ENCODE measurements at places on chromosomes 2 and 18.

DNA sequence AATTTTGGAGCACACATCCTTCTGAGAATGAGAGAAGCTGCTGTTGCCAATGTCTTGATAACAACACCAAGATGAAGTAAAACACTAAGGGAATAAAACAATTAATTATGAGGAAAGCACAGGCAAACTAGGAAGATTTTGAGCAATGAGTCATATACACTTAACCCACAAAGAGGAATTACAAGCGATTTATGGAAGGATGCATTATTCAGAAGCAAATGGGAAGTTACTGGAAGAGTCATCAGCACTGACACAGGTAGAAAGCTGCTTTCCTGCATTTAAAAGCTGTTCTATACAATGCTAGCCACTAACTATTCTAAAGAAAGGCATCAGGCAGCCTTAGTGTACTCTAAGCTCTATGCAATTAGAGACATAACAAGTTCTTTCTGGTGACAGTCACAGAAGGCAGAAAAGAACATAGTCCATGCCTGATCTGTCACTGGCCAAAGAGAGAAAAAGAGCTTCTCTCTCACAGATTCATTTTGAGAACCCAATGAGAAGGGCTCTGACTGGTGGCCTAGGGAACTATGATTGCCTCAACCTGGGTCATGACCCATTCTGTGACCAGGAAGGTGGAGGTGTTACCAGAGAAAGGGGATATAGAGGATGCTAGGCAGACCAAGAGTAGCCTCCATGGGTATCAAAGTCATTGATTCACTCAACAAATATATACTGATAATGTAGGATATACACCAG lies 45.4 kb downstream of the M1AP start:
- DNase-seq: no peak

DNA sequence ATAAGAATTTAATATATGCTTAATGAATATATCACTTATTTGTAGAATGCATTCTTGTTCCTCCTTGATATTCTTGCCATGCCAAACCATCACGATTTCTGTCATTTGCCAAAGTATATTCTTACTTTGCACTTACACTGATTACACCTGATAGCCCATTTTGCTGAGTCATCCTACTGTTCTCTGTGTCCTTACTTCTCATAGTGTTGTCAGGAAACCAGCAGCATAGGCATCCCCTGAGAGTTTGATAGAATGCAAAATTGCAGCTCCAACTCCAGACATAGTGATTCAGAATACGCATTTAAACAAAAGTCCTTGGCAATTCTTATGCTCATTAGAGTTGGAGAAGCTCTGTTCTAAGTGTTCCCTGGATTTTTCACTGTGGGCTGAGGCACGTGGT lies 687.1 kb downstream of the DPP10 start:
- no peak for DNase-seq

- no peak for DNase-seq
These were observed 101.4 kb upstream of the ATP8B1 start for GRCh38 chr18:57904535-57904934.

DNA sequence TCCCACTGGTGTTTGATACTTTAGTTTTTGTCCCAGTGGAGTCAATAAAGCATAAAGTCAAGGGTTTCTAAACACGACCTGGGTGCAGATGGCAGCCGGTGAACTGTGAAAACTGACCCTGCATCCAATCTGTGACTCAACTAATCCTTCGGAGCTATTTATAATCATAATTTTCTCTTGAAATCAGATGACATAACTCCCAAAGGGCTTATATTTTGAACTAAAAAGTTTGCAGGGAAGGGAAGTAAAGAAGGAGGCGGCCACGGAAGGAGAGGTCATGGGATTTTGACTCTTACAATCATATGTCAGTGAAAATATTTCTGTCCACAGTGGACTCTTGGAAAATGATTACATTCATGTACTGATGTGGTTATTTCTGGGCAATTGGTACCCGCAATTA lies 178.5 kb downstream of the PDE1A start:
- DNase-seq: no peak

- DNase-seq: peak; percentile 67
These were observed 518 bp upstream of the NFU1 start for GRCh38 chr2:69437751-69438154.

- no peak for DNase-seq
These were observed 34.1 kb upstream of the FAM110C start for GRCh38 chr2:80378-80777.

DNA sequence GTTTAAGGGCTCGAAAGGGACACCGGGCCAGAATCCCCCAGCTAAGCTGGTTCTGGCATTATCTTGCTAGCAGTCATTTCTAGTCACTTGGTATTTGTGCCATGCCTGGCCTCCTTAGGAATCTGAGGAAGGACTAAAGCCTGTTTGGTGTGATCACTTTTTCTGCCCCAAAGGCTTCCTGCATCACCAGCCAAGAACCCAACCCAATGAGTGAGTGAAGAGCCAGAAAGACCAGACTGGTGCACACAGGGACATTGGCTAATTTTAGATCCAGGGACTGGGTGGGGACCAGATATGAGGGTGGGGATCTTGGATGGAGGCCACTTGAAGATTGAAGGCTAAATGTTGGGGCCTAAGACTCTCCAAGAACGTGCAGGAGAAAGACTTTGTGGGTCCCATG lies 411.9 kb upstream of the TNP1 start:
- no peak for DNase-seq

DNA sequence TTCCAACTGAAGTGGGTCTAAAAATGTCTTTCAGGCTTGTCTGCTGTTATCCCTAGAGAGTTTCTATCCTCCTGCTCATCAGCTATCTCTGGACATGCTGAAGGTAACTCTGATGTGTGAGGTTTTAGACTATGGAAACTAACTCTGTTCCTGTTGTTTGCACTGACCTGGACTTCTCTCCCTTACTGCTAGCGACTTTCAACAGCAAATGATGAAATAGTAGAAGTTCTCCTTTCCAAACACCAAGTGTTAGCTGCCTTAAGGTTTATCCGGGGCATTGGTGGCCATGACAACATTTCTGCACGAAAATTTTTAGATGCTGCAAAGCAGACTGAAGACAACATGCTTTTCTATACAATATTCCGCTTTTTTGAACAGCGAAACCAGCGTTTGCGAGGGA lies 26.9 kb downstream of the RMC1 start:
- no peak for DNase-seq

- DNase-seq: no peak
These were observed 75.2 kb downstream of the KLHL29 start for GRCh38 chr2:23460228-23460627.

DNA sequence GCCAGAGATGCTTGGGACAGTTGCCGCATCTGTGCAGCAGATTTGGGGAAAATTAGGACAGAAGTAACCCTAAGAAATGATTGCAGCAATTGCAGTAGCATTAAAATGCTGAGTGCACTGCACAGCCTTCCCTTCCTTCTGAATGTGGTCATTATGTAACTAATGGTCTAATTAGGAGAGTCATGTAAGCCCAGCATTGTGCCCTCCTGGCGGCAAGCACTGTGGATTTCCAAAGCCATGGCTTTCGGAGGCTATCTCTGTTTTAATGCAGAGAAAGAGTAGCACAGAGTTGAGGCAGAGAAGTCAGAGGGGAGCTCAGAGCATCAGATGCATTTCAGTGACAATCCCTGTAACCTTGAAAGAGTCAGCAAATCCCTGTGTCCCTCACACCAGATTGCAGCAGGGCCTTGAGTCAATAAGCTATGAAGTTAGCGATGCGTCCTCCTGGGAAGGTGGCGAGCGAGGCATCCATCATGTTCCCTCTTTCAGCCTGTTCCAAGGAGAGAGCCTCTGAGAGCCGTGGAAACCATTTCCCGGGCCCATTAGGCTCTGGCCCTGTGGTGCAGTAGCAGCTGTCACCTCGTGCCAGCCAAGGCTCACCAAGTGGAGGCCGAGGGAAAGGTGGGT lies 307.2 kb downstream of the FBXO15 start:
- no peak for DNase-seq

DNA sequence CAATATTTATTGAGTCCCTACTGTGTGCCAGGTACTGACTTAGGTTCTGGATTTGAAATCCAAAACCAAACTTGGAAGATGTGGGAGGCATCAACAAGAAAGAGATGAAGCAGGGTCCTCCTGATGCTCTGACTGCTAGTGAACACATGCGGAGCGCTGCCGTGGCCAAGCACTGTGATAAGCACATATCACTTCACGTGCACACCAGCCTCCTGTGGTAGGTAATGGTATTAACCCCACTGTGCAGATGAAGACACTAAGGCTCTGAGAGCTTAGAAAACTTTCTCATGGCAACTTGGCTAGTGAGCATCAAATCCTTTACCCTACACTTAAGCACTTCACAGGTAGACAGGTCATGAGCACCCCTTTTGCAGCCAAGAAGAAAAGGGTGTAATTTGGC lies 216.1 kb downstream of the HAUS1 start:
- no peak for DNase-seq

DNA sequence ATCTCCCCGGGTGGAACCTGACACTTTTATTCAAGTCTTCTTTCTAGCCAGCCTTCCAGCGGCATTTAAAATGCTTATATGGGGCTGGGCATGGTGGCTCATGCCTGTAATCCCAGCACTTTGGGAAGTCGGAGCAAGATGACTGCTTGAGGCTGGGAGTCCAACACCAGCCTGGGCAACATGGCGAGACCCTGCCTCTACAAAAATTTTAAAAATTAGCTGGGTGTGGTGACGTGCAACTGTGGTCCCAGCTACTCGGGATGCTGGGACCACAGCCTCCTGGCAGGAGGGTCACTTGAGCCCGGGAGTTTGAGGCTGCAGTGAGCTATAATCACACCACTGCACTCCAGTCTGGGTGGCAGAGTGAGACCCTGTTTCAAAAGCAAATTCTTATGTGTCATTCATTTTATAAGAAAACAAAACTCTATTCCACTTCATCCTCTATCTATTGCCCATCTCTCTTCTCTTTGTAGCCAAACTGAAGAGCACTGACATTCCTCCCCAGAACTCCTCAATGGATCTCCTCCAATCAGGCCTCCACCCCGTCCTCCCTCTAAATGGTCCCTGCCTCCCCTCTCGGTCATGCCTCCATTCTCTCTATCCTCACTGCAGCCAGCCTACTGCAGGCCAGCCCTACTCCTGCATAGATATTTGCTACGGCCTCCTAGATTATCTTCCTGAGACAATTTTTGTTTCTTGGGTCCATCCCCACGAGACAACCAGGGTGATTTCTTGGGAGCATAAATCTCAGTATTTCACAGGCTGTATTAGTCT lies 18.0 kb upstream of the RHOB start:
- no peak for DNase-seq

DNA sequence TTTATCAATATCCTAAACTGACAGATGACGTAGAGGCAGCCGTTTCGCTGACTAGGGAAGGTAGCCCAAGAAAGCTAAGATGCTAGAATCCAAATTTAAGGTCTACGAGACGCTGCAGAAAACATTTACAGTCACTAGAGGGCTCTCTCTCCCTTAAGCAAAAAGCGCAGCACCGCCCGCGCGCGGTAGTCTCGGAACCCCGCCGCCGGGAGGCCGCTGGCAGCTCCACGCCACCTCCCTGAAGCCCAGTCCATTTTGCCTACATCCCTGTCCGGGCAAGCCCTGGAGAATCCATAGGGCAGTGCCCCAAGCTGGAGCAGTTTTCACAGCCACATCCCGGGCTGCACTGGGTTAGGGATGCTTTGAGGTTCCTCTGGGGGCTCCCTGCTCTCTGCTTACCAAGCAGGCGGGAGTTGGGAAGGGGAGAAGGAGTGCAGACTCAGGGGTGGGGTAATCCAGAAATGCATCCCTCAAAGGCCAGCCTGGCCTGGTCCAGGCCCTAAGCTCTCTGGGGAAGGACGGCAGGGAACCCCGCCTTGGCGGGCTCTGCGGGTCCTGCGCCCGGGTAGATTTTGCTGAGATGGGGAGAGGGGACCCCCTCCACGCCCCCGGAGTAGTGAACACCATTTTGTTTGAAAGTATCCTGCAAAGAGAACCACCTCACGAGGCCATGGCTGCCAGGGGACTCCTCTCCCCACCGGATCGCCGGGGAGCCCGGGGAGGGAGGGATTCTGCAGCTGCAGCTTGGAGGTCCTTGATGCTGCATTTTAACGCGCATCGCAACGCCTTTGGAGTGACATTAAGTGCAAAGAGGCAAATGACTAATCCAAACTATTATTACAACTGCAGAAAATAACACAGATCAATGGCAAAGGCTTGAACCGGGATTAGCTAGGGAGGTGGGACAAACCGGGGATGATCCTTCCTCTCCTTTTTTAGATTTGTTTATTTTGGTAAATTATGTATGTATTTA lies 1.3 kb upstream of the DPYSL5 start:
- peak; percentile 62 for DNase-seq
